Glutamatergic neuron (in vitro differentiated cells): ENCODE measurements at places on chromosomes 5 and 9. TPM values are rescaled to one million over a fixed set of nuclear protein-coding genes. Genes with fewer than 3 reads are reported as not detected.

- H3K27me3 ChIP-seq = peaks cover 13% of the 10 kb centered on the region
- DNase-seq = no peak
- H3K4me1 ChIP-seq = peaks cover 16% of the 10 kb centered on the region
- H3K27ac ChIP-seq = no peak overlapping the region
- no peak overlapping the region for H3K4me3 ChIP-seq
These were observed 45.6 kb upstream of the RNF130 start for GRCh38 chr5:180117000-180117725.

The MARCHF11 gene
- 1.5 TPM for total RNA-seq

DNA sequence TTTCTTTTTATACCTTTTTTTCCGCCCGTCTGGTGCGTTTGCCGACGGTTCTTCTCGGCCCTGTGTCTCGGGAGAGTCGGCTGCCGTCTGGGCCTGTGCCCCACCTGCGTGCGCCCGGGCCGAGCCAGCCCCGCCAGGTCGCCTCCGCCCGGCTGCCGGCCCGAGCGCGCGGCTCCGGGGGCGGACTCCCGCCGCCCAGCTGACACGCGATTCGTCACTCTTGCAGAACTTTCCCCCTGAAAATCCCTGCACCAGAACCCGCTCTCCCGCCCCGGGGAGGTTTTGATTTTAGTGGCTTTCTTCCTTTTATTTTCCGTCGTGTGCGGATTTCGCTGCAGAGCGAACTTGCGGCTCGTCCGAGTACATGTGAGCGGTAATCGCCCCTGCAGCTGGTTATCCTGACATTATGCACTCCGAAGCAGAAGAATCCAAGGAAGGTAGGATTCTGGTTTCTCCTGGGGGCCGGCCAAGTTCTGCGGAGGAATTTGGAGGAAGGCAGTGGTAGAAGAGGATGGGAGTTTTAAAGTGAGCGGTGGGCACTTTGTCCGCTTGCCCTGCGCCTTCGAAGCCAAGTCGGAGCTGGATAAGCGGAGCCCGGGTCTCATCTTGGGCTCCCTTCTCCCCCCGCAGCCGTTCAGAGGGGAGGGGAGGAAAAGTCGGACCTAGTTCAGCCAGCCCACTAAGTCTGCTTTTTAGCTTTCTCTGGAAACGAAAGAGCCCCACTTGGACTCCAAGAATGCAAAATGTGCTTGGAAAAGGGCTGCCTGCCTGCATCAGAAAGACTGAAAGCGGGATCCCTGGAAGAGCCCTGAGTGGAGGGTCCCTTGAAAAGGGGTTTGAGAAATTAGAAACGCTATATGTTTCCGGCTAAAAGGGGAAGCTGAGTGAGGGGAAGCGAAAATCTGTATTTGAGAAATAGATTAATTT is at the start of gene TNFAIP8:
Gene TNFAIP8, plus strand, starts transcription at position 335 of the 927 bp plus-strand sequence. Its CDS starts 72 bp downstream, at position 407.
- peak within 1 kb of the TSS; percentile 97 for H3K4me3 ChIP-seq

The SCGB3A2 gene
- total RNA-seq = 1.2 TPM

- H3K27me3 ChIP-seq = peaks cover 7% of the 10 kb centered on the region
- H3K4me3 ChIP-seq = no peak overlapping the region
- no peak overlapping the region for H3K27ac ChIP-seq
- peaks cover 11% of the 10 kb centered on the region for H3K4me1 ChIP-seq
These were observed 3.3 kb downstream of the ANKS6 start for GRCh38 chr9:98793031-98793430.

DNA sequence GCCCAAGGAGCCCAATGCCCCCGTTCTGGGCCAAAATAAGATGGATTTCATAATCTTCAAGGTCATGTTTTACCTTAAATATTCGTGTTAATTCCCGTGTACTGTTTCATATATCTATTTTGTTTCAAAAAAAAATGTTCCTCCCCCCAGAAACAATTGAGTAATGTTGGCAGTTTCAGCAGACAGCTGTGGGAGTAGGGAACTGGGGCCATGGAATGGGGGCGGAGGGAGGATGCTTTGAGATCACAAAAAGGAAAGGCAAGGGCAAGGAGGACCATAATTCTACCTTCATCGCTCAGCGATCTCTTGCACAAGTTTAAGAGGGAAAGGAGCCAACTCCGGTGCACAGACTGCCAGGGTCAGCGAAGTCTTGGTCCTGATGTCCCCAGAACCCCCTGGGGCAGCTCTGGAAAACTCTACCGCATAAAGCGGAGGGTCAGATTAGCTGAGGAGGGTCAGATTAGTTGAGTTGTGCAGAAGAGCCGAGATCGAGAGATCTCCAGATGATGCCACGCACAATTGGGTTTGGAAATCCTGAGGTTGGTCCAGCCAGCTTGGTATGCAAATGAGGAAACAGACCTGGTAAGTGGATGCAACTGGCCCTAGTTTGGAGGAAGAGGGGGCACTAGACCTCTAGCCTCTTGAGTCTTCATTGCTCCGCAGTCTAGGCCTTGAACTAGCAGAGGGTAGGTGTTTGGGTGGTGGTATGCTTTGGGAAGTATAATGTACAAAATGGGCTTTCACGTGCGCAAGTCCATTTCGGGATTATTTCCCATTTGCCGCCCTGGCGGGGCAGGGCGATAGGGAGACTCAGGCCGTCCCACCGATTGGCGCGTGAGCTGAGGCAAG is 24.0 kb downstream of the CDKN2A start:
- H3K27me3 ChIP-seq = peaks cover 64% of the 10 kb centered on the region
- peaks cover 7% of the 10 kb centered on the region for H3K4me1 ChIP-seq
- DNase-seq = no peak
- H3K27ac ChIP-seq = no peak overlapping the region
- no peak overlapping the region for H3K4me3 ChIP-seq
- H3K36me3 ChIP-seq = no peaks in the 10 kb centered on the region

GRCh38 chr9:113475992-113476391 is 12.5 kb downstream of the RGS3 start:
- no peaks in the 10 kb centered on the region for H3K4me1 ChIP-seq
- no peak for DNase-seq
- no peak overlapping the region for H3K27ac ChIP-seq
- H3K27me3 ChIP-seq = peaks cover 5% of the 10 kb centered on the region
- H3K4me3 ChIP-seq = no peak overlapping the region

GRCh38 chr5:9112520-9113291 is 433.2 kb downstream of the SEMA5A start:
- H3K27me3 ChIP-seq = no peaks in the 10 kb centered on the region
- H3K4me1 ChIP-seq = peaks cover 3% of the 10 kb centered on the region
- H3K36me3 ChIP-seq = no peaks in the 10 kb centered on the region

- no peaks in the 10 kb centered on the region for H3K27me3 ChIP-seq
- peaks cover 6% of the 10 kb centered on the region for H3K4me1 ChIP-seq
- no peak overlapping the region for H3K27ac ChIP-seq
- no peak for DNase-seq
- H3K4me3 ChIP-seq = no peak overlapping the region
These were observed 51.1 kb upstream of the COL5A1 start for GRCh38 chr9:134590240-134591081.

GRCh38 chr9:109506097-109506712 is 8.1 kb upstream of the PTPN3 start:
- no peak for DNase-seq
- peaks cover 8% of the 10 kb centered on the region for H3K4me1 ChIP-seq
- no peaks in the 10 kb centered on the region for H3K36me3 ChIP-seq
- no peak overlapping the region for H3K27ac ChIP-seq
- H3K4me3 ChIP-seq = no peak overlapping the region

DNA sequence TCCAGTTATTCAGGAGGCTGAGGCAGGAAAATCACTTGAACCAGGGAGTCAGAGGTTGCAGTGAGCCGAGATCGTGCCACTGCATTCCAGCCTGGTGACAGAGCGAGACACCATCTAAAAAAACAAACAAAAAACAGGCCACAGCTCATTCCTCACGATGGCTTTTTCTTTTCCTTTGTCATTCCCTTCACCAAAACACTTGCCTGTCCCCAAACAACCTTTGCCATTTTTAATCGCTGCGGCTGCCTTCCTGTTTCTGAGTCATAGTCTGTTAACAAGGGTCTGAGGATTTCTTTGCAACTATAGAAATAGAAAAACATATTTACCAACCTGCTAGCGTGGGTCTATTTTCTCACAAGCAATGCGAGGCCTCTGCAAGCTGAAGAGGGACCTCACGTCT is 123.0 kb upstream of the FSTL4 start:
- no peak overlapping the region for H3K4me3 ChIP-seq
- H3K27me3 ChIP-seq = peaks cover 5% of the 10 kb centered on the region
- peaks cover 14% of the 10 kb centered on the region for H3K4me1 ChIP-seq
- DNase-seq = no peak
- peaks cover 12% of the 10 kb centered on the region for H3K36me3 ChIP-seq

- H3K27ac ChIP-seq = no peak overlapping the region
- peaks cover 31% of the 10 kb centered on the region for H3K4me1 ChIP-seq
- peaks cover 3% of the 10 kb centered on the region for H3K27me3 ChIP-seq
- no peaks in the 10 kb centered on the region for H3K36me3 ChIP-seq
These were observed 363.4 kb downstream of the EBF1 start for GRCh38 chr5:158736150-158736870.

DNA sequence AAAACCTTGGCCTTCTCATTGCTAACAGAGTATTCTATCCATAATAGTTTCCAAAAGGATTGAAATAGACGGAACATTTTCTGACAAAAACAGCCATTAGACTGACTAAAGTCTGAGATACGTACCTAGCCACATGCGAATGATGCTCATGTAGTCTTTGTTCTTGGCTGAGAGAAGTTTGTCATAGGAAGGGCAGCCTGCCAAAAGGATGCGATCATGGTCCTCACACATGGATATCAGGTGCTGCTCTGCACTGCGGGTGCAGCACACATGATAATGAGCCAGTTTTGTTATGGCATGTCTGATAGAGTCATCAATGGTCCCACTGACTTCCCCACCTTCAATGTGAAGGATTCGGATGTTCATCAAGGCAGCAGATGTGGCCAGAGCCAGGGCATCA is 12.3 kb downstream of the GNE start:
- H3K4me3 ChIP-seq = no peak overlapping the region
- H3K27ac ChIP-seq = no peak overlapping the region
- DNase-seq = no peak
- no peaks in the 10 kb centered on the region for H3K36me3 ChIP-seq

The PCDHA12 gene
- total RNA-seq = 32.4 TPM

DNA sequence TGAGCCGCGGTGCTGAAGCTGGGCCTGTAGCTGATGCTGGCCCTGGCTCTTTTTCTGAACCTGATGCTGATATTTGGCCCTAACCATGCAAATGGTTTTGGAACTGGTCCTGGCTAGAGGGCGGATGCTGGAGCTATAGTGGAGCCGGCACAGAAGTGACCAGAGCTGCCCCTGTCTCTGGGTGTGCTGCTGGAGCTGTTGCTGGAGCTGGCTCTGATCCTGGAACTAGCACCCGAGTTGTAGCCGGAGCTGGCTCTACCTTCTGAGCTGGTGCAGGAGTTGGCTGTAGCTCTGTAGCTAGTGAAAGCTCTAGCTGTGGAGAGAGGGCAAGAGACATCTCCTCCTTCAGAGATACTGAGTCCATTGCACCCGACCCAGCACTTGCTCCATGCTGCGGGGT is 12.8 kb downstream of the LCN10 start:
- H3K27me3 ChIP-seq = peaks cover 6% of the 10 kb centered on the region
- no peaks in the 10 kb centered on the region for H3K36me3 ChIP-seq

- peak; percentile 51 for DNase-seq
- no peaks in the 10 kb centered on the region for H3K36me3 ChIP-seq
- H3K4me3 ChIP-seq = no peak overlapping the region
- H3K27me3 ChIP-seq = peaks cover 3% of the 10 kb centered on the region
- H3K4me1 ChIP-seq = peaks cover 12% of the 10 kb centered on the region
- H3K27ac ChIP-seq = peak overlapping the region; percentile 74
These were observed 64.5 kb downstream of the NSUN2 start for GRCh38 chr5:6568383-6568782.

The CYSRT1 gene
- total RNA-seq = 2.1 TPM

GRCh38 chr5:174424219-174425053 is 299.9 kb upstream of the MSX2 start:
- no peaks in the 10 kb centered on the region for H3K36me3 ChIP-seq
- H3K27ac ChIP-seq = peak overlapping the region; percentile 3
- peaks cover 17% of the 10 kb centered on the region for H3K4me1 ChIP-seq
- H3K27me3 ChIP-seq = peaks cover 4% of the 10 kb centered on the region

- H3K4me1 ChIP-seq = peaks cover 5% of the 10 kb centered on the region
- H3K36me3 ChIP-seq = peaks cover under 1% of the 10 kb centered on the region
- no peak for DNase-seq
- no peak overlapping the region for H3K4me3 ChIP-seq
These were observed 281.7 kb upstream of the TRPM3 start for GRCh38 chr9:71403106-71403505.

DNA sequence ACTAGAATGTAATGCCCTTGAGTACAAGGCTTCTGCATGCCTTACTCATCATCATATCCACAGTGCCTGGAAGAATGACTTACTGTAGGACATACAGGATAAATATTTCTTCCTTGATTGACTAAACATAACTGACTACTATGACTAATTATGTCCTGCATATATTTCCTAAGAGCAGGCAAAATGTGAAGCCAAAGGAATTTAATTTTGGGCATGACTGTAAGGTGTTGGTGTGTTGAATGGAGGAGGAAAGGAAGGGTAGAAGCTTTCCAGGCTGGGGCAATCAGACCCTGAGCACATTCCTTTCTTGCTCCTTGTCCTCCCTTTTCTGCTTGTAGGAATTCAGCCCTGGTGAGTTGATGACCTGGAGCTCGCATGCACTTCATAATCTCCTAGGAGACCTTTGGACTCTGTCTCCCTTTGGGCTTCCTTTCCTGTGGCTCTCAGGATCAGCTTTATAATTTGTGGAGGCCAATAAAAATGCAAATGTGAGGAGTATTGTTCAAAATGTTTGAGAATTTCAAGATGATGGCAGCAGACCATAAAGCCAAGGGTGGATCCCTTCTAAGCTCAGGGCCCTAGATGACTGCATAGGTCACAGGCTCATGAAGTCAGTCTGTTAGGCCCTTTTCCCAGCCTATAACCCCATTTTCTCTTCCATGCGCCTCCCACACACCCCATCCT is 174.0 kb downstream of the HMHB1 start:
- H3K27me3 ChIP-seq = no peaks in the 10 kb centered on the region
- no peak for DNase-seq

- DNase-seq = no peak
- no peak overlapping the region for H3K4me3 ChIP-seq
- peaks cover 11% of the 10 kb centered on the region for H3K4me1 ChIP-seq
- H3K27me3 ChIP-seq = no peaks in the 10 kb centered on the region
- no peaks in the 10 kb centered on the region for H3K36me3 ChIP-seq
These were observed 81.2 kb downstream of the PHAX start for GRCh38 chr5:126681970-126682369.

The RAB3C gene
- total RNA-seq = 36.2 TPM

The TRAF1 gene
- 1.6 TPM for total RNA-seq

The BTNL8 gene
- not detected for total RNA-seq

DNA sequence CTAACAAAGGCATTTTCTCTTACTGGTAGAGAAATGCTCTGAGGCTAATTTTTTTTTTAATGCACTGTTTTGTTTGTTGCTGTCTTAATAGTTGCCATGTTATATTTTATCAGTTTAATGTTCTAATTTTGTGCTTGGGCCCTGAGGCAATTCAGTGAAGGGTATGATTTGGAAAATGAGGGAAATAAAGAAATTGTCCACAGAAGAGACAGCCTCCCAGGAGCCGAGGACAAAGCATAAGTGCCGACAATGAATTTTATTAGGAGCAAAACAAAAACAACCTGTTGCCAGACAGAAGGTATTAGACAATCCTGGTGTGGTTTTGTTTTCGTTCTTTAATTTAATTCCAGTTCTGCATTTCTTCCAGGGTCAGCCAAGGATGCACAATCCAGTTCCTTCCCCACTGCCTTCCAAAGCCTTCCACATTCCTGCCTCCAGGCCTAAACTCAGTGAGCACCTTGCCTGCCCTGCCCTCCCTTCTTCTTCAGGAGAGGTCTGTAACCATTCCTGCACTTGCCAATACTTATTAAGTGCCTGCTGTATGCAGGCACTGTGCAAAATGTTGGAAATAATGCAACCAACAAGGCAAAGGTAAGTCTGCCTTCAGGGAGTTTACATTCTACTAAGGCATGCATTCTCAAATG is 4.3 kb upstream of the TCOF1 start:
- no peak overlapping the region for H3K4me3 ChIP-seq
- H3K27ac ChIP-seq = no peak overlapping the region
- H3K36me3 ChIP-seq = no peaks in the 10 kb centered on the region
- peaks cover 3% of the 10 kb centered on the region for H3K27me3 ChIP-seq
- DNase-seq = no peak
- H3K4me1 ChIP-seq = peaks cover 4% of the 10 kb centered on the region
